Activated CD4-positive, alpha-beta T cell treated with anti-CD3 and anti-CD28 coated beads for 1 hour (primary cell): ENCODE measurements at places on chromosomes 3 and 15.

DNA sequence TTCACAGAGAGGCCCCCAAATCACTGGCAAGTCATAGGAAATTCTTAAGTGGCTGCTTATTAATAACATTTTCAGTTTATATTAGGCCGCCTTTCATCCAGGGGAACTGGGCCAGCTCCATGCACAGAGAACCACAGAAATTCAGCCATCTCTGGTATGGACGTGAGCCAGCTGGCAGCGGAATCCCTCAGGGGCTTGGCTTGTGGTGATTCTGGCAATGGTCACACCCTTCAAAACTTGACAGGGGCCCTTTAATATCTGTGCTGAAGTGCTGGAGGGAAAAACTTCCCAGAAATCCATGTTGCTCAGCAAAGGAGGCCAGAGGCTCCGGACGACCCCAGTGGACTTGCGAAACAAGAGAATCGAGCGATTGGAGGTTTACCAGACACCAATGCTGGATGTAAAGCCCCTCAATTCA is 11.3 kb downstream of the PRICKLE2 start:
- no peak for DNase-seq

GRCh38 chr3:112111785-112112402 is 21.2 kb downstream of the GCSAM start:
- peak; percentile 40 for DNase-seq

- DNase-seq: no peak
Observed at GRCh38 chr3:182436547-182436946, 356.8 kb upstream of the ATP11B start.

- no peak for DNase-seq
Observed at GRCh38 chr3:19206540-19206939, 58.2 kb downstream of the KCNH8 start.

- DNase-seq: no peak
Observed at GRCh38 chr15:74378848-74379247, 11.4 kb upstream of the CYP11A1 start.

DNA sequence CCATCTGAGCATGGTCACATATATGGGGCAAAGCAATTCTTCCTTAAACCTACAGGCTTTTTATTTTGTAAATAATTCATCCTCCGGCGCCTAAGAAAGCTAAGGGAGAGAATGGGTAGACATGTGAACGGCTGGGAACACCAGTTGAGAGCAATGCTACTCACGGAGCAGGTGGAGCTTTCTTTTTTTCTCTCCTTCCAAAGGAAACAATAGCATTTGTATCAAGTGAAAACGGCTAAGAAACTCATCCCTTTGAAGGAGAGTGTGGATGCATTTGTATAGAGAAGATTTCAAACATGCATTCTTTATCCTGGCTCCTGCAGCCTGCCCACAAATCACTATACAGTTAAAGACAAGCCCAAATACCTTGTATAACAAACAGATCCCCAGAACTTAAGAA is 637.8 kb downstream of the MAGI1 start:
- DNase-seq: no peak

DNA sequence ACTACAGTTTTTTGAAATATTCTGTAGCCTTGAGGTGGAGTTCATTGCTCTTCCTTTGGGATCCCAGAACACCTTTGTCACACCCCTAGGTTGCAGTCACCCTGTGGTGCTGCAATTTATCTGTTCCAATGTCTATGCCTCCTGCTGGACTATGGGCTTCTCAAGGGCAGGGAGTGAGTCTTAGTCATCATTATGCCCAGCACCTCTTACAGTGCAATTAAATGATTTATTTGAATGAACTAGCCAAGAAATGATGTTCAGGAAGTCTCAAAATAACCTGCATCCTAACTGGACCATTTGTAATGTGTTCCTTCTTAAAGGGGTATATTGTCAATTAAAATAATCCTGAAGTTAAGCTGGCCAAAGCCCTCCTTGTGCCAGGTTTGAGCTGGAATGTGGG is 28.5 kb downstream of the SHC4 start:
- DNase-seq: no peak

GRCh38 chr15:40352281-40352901 is 1.6 kb downstream of the PHGR1 start:
- no peak for DNase-seq

- DNase-seq: no peak
Observed at GRCh38 chr15:38421069-38421690, 32.7 kb upstream of the FAM98B start.

- no peak for DNase-seq
Observed at GRCh38 chr3:192727032-192727847, at the start of gene FGF12. Gene FGF12, minus strand, starts transcription at chr3:192727541.

GRCh38 chr15:82228750-82229149 is 33.8 kb downstream of the EFL1 start:
- DNase-seq: no peak

DNA sequence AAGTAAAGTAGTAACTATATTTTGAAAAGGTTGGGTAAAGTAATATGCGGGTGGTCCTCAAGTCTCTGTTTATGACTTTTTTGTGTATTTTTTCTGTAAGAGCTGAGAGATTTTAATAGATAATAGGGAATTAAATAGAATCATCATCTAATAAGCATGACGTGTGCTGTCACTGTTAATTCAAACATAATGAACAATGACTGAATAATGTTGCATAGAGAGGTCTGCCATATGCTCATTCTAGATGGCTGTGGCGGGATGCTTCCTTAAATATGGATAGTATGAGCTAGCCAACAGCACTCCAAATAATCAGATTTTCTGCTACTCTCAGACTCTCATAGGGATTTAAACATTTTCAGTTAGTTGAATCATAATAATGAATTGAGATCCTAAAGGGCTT is 302.8 kb upstream of the RBMS3 start:
- no peak for DNase-seq

DNA sequence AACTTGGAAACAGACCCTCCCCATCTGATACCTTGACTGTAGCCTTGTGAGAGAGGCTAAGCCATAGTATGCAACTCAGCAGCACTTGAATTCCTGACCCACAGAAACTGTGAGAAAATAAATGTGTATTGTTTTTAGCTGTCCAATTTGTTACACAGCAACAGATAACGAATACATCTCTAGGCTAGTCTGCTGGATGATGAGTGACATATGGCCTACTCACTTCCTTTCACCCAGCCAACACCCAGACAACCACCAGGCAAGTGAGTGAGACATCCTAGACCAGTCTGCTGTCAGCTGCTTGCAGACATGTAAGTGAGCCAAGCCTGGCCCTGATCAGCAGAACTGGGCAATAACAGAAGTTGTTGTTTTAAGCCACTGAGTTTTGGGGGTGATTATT is 19.2 kb upstream of the SMAD6 start:
- no peak for DNase-seq

DNA sequence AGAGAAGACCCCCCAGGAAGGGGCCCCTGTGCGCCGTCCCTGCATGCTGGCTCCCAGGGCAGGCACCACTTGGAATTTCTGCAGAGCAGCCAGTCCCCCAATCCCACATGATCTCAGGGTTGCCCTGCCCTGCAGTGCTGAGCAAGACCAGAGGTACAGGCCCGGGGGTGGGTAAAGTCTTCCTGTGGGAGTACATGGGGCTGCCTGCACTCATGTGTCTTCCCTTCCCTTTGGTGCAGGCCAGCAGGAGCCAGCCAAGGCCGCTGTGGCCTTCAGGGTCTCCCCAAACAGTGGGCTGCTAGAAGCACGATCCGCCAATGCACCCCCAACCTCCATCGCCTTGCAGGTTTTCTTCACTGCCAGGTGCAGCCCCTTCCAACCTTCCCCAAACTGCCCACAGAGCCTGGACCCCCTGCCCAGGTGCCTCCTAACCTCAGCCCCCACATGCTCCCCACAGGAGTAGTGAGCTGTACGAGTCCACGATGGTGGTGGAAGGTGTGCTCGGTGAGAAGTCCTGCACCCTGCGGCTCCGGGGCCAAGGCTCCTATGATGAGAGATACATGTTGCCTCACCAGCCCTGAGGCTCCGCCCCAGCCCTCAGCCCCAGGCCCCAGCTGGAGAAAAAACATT is 15.0 kb downstream of the ACAA1 start:
- DNase-seq: peak; percentile 5

- DNase-seq: no peak
Observed at GRCh38 chr3:166285001-166285400, 447.8 kb upstream of the BCHE start.

GRCh38 chr15:99099661-99100060 is 5.2 kb upstream of the SYNM start:
- no peak for DNase-seq

DNA sequence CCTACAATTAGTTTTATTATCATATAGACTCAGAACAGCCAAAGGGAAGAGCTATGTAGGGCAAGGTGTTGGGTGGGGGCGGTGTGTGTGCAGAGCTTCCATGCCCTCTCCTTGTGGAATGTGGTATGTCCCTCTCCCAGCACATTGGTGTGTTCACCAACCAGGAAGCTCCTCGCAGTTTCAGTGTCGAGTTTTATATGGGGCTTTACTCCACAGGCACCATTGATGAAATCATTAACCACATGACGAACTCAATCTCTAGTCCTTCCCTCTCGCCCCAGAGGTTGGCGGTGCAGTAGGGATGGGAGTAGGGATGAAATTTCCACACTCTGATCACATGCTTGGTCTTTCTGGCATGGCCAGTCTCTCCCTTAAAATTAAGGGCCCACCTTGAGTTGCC is 13.6 kb upstream of the SRP14 start:
- DNase-seq: no peak
